ENCODE measurements at places on chromosomes 7 and 10.
A peak's percentile ranks its signal among the peaks of the same experiment; 100 is the strongest.

- DNase-seq, result no peak
Measured at GRCh38 chr10:61110936-61111335, 167.0 kb upstream of the RHOBTB1 start.

- DNase-seq, result no peak
Measured at GRCh38 chr7:137996386-137996851, 5.5 kb downstream of the CREB3L2 start.

DNA sequence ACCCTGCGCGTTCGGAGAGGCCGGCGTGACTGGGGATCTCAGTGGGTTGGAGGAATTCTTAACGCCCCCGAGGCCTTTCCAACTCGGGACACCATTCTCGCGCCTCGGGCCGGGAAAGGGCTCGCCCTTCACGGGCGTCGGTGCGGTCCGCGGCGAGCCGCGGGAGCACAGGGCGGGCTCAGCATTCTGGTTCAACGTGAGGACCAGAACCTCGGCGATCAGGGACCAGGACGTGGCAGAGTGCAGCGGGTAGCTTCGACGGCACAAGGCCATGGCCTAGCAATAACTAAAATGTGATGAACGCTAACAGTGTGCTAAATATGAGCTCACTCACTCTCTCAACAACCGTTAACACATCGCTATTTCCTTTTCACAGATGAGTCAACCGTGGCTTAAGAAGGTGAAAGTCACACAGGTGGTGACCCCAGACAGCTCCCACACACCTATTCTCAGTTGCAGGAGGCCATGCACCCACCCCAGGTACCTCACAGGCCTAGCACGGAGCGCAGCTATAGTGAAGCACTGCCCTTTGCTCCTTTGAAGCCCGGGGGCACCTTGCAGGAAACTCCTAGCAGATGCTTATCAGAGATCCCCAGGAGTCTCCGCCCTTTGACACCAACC, 4.5 kb upstream of the EMX2 start:
- DNase-seq, result no peak

- DNase-seq, result no peak
Measured at GRCh38 chr10:80924063-80924952, 386.6 kb downstream of the SH2D4B start.

- DNase-seq, result no peak
Measured at GRCh38 chr10:110706690-110707098, 62.6 kb downstream of the RBM20 start.

GRCh38 chr7:11737723-11738122, 94.3 kb downstream of the THSD7A start:
- DNase-seq, result no peak

DNA sequence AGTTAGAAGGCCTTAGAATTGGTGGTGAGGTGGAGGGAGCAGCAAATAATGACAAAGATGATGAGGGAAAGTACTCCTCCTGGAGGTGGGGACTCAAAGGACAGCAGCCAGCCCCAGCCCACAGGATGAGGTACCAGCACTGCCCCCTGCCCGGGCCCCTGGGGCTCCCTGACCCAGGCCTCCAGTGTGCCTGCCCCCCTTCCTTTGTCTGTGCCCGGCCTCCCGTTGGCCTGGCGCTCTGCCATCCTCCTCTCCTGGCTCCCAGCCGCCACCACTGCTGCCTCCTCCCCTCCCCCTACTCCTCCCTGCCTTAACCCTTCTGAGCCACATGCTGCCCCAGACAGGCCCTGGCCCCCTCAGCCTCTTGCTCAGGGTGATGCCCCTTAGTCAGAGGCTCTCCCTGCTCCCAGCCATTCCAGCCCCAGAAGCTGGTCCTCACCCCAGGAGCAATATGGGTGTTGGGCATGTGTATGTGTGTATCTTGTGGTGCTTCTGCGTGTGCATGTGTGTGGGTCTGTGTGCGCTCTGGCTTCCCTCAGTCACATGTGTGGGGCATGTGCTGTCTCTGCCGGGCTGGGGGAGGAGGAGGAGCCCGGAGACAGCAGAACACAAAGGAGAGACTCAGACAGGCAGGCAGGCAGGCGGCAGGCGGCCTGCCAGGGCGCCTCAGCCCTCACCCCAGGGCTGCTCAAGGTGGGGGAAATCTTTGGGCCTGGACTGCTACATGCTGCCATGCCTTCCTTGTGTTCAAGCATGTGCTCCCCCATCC, 2.6 kb downstream of the LDB1 start:
- peak; percentile 85 for DNase-seq

Measured in activated CD8-positive, alpha-beta memory T cell treated with anti-CD3 and anti-CD28 coated beads for 24 hours (primary cell).